ENCODE measurements at places on chromosomes 1 and 21. TPM values are rescaled to one million over a fixed set of nuclear protein-coding genes. Genes with fewer than 3 reads are reported as not detected.

Gene CCDC17
- 1.5 TPM for total RNA-seq

- H3K4me1 ChIP-seq = peaks cover 9% of the 10 kb centered on the region
- peaks cover 99% of the 10 kb centered on the region for H3K27me3 ChIP-seq
- H3K27ac ChIP-seq = no peak overlapping the region
- H3K4me3 ChIP-seq = no peak overlapping the region
- DNase-seq = peak; percentile 75
- H3K36me3 ChIP-seq = no peaks in the 10 kb centered on the region
Observed at GRCh38 chr1:110068646-110069403, 1.6 kb downstream of the ALX3 start.

DNA sequence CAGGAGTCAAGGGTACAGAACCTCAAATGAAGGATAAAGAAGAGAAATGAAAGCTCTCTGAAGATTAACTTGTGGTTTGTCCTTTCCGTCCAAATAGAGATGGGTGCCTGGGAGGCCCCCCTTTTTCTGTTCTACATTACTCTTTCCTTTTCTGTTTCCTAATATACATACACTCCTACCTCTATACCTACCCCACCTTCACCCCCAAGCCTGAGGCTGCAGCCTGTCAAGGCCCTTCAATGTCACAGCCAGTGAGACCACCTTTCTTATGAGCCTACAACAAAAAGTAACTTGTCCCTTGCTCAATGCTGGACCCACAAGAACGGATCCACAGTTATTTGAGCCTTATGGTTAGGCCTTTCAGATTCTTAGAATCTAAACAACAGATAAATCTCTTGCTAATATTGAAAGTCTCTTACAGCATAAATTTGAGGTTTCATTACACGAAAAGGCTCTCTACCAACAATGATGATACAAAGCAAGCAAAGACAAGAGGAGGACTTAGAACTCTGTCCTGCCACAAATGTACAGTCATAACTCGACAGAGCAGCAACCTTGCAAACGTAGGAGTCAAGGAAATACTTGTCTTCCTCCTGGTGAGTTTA lies 4.1 kb upstream of the TRAF3IP3 start:
- no peaks in the 10 kb centered on the region for H3K36me3 ChIP-seq
- DNase-seq = no peak
- H3K4me1 ChIP-seq = no peaks in the 10 kb centered on the region

Gene KAZN
- 9.1 TPM for total RNA-seq

DNA sequence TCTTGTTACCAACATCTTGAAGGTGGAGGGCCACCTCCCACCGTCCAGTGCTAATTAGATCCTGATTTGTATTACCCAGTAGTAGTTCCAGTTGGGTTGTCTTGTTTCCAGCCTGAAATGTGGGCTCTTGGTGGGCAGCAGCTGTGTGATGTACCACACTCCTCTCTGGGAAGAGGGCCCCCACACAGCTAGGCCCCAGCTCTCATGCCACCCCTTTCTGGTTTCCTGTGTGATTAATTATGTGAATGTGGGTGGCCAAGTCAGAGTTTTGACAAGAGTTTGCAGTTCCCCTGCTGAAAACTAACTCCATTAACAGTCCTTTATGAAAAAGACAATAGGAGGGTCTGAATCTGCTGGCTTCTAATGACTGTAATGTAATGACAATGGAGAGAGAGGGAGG lies 3.8 kb downstream of the HMGB4 start:
- peaks cover 14% of the 10 kb centered on the region for H3K4me1 ChIP-seq
- H3K4me3 ChIP-seq = no peak overlapping the region
- no peaks in the 10 kb centered on the region for H3K36me3 ChIP-seq
- DNase-seq = no peak

- H3K4me1 ChIP-seq = no peaks in the 10 kb centered on the region
- H3K27me3 ChIP-seq = no peaks in the 10 kb centered on the region
- H3K27ac ChIP-seq = no peak overlapping the region
Observed at GRCh38 chr1:110873856-110874255, 908 bp downstream of the CD53 start.
